AG04450 (cell line): ENCODE measurements at places on chromosomes 16 and 17.
A peak's percentile ranks its signal among the peaks of the same experiment; 100 is the strongest.

DNA sequence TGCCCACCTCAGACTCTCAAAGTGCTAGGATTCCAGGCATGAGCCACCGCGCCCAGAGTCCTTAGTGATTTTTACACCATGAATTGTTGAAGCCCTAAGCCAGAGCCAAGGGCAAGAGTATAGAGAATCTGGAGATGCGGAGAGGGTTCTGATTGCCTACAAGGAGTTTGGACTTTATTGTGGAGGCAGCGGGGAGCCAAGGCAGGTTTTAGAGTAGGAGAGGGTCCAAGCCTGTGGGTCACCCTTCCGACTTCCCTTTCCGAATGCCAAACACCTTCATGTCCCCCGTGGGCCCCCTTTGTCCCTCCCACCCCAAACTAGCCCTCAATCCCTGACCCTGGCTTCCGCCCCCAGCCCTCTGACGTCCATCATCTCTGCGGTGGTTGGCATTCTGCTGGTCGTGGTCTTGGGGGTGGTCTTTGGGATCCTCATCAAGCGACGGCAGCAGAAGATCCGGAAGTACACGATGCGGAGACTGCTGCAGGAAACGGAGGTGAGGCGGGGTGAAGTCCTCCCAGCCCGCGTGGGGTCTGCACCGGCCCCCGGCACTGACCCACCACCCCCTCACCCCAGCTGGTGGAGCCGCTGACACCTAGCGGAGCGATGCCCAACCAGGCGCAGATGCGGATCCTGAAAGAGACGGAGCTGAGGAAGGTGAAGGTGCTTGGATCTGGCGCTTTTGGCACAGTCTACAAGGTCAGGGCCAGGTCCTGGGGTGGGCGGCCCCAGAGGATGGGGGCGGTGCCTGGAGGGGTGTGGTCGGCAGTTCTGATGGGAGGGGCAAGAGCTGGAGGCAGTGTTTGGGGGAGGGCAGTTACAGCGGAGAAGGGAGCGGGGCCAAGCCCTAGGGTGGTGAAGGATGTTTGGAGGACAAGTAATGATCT is 7.1 kb downstream of the MIEN1 start:
- no peak for DNase-seq

DNA sequence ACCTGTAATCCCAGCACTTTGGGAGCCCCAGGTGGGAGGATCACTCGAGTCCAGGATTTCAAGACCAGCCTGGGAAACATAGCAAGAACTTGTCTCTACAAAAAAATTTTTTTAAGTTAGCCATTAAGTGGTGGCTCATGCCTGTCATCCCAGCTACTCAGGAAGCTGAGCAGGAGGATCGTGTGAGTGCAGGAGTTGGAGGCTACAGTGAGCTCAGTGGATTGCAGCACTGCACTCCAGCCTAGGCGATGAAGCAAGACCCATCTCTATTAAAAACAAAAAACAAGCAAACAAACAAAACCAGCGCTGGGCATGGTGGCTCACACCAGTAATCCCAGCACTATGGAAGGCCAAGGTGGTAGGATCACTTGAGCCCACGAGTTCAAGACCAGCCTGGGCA is 38.0 kb downstream of the HEATR3 start:
- DNase-seq: no peak

GRCh38 chr16:79601931-79602627 is 1.5 kb upstream of the MAF start:
- peak; percentile 24 for DNase-seq

GRCh38 chr16:30485818-30486436 is 13.4 kb downstream of the ITGAL start:
- DNase-seq: no peak

- DNase-seq: no peak
Observed at GRCh38 chr16:19710991-19711545, 7.0 kb downstream of the KNOP1 start.

DNA sequence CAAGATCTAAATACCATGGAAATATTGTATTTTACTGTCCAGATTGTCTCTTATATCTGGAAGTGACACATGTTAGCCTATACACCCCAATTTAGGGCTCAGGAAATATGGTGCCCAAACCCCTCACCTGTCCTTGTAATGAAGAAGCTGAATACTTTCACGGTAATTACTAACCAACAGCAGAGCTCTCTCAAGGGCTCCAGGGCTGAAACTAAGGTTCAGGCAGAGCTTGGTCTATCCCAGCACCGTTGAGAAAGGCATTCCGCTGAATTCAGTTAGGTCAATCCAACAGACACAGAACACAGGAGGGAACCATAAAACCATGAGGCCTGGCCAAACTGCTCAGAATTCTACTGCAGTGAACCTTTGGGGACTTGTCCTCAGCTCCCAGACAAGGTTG is 14.9 kb downstream of the MYO18A start:
- DNase-seq: no peak

DNA sequence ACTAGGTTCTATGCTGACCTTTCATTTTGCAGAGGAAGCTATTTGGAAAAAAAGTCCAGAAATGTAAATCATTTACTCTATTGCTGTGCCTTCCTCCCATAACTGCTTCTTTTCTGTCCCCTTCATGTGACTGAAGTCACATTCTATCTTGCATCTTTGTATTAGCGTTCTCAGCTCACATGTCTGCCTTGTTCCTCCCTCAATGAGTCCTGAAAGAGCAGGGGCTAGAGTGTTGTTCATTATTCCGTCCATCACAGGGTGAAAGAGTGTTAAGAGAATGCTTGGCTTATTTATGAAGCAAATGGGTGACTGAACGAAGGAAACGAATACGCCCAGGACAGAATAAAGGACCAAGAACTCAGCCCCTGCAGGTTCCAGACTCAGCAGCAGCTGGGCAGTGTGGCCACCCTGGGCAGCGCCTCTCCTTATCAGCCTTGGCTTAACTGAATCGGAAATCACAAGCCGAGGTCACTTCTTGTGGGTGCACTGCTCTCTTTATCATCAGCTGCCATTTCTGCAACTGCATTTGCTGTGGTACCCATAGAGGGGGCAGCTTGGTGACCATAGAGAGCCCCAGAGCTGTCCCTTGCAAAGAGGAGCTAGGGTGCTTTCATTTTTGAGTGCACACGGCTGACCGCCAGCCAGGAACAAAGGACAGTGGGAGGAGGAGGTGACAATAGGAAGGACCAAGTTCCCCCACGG is 1.8 kb upstream of the PIK3R6 start:
- DNase-seq: no peak

DNA sequence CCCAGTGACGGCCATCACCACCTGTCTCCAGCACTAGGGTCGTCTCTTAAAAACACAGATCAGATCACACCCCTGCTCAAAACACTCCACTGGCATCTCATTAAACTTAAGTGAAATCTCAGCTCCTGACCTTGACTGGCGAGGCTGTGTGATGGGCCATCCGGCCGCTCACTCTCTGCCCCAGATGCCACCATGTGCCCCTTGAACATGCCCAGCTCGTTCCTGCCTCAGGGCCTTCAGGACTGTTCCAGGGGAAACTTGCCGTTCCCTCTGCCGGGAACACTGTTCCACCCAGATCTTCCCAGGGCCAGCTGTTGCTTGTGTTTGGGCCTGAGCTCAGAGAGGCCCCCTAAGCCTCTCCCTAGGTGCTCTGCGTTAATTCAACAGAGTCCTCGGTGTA is 39.4 kb downstream of the RPH3AL start:
- DNase-seq: no peak

GRCh38 chr16:81813648-81814047 is 34.6 kb downstream of the PLCG2 start:
- no peak for DNase-seq

DNA sequence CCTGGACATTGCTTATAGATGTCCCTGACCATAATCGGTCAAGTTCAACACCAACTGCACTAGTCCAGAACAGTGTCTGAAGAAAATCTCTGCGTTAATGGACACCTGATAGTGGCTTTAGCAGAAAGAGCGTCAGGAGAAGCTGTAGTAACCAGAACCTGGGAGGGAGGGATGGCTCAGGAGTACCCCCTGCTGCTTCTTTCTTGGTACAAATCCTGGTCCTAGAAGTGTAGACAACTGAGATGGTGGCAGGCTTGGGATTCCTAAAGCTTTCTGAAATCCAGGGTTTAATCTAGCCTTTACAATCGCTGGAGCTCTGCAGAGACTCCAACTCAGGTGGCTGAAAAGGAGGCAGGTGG is 5.4 kb downstream of the MAP3K14 start:
- DNase-seq: no peak

DNA sequence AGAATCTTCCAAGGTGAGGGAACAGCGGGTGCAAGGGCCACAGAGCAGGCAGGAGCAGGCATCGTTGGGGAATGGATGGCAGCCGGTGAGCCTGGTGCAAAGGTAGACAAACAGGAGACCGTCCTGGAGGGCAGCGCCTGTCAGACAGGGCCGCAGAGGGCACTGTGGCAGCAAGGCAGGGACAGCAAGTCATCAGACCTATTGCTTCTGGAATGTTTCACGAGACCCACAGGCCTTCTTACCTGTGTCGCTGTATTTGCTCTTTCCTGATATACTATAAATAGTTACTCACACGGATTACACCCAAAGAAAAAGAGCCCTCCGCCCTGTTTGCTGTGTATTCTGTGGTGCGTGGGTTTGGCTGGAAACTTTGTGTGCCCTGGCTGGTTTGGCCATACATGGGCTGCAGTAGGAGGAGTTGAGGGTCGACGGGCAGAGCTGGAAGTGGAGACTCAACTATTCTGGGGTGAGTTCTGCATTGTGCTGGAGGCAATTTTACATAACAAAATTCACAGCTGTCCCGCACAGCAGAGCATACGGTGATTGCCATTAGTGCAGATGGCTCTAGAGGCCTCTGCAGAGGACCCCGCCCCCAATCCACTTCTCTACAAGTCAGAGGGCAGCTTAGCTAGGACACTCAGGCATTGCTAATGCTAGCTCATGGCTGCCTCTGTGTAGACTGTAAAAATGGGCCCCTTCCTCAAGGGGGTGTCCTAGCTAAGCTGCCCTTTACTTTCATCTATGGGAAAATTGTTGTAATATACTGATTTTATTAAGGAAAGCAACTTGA is 18.6 kb upstream of the POLR3E start:
- no peak for DNase-seq

DNA sequence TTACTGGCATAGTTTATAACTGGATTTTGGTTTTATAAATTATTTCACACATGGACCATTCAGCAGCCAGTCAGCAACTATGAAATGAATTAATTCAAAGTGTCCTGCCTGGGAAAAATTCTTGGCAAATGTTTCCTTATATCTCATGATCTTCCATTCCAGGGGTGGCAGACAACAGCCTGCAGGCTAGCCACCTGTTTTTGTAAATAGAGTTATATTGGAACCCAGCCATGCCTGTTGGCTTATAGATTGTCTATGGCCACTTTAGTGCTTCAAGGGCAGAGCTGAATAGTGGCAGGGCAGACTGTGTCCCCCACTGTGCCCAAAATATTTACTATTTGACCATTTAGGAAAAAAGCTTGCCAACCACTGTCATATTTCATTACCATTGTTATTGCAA is 613.7 kb downstream of the TMEM114 start:
- no peak for DNase-seq

GRCh38 chr16:3577302-3577752 is at the start of gene NLRC3:
Gene NLRC3, minus strand, starts transcription at chr16:3577403. Its CDS starts 12,367 bp downstream, at chr16:3565036.
- no peak for DNase-seq

DNA sequence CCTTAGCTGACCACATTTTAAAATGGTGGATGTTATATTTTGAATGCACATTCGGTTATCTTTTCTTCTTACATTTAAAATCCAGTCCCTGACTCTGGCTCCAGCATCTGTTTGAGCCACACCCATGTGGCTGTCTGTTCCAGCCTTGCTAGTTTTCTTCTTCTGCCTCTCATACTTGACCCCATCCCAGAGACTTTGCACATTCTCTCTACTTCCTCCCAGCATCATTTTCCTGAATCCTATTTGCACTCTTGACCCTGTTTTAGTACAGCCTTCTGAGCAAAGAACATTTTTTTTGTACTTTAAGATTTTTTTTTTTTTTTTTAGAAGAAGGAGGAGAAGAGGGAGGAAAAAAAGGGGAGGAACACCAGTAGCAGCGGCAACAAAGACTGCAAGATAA is 23.3 kb upstream of the MAF start:
- DNase-seq: no peak

- DNase-seq: no peak
Observed at GRCh38 chr16:11986521-11987057, 10.1 kb downstream of the SNX29 start.

GRCh38 chr16:87131996-87132345 is 185.2 kb downstream of the C16orf95 start:
- no peak for DNase-seq

- no peak for DNase-seq
Observed at GRCh38 chr17:5297245-5297644, 15.2 kb downstream of the RABEP1 start.

DNA sequence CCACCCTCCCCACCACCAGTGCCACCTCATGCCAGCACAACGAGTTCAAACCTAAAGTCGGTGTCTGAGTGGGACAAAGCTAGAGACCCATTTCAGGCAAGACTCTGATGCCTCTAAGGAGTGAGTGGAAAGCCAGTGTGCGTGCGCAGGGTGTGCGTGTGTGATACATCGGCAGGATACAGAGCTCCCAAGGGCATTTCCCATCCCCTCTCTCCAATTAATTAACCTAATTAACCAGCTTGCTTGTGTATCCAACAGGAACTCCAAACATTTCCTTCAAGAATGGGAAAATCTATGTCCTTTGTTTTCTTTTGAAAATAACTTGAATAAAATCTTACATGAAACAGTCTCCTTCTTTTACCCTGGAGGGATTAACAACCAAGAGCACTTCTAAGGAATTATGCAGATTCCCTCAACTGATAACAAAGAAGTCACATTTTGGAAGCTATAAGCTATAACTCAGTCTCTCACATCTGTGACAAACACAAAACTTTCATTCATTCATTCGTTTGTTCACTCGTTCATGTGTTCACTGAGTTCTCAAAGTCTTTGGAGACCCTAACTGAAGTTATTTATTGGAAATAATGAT is 9.9 kb downstream of the ATPAF2 start:
- DNase-seq: no peak

GRCh38 chr17:34398990-34399389 is 36.0 kb upstream of the CCL1 start:
- no peak for DNase-seq

DNA sequence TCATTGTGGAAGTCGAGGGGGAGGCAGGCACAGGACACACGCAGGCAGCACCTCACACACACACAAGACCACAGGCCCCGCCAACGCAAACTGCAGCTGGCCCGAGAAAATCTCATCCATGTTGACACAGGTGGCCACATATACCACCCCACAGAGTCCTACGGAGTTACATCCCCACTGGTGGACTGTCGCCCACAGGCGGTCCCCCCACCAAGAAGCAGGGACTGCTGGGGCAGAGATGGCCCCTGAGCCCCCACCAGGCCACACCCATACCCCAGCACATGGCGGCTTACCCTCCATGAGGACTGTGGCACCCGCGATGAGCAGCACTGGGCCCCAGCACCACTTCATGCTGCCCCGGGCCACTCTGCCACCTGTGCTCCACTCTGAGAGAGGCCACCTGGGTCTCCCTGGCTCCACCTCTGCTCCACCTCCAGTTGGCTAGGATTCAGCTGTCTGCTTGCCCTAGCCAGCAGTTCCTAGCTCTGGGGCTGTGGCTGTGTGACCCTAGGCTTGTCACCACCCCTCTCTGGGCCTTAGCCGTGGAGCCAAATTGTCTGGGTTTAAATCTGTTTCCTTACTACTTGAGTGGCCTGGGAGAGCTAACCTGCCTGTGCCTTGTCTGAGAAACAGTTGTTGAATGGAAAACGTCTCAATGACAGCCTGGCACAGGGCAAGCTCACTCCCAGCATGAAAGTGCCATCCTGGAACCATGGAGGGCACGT is at the start of gene PRSS53:
PRSS53 (minus strand) TSS at position 485 of the 725 bp plus-strand sequence; CDS start at position 351, 134 bp downstream.
- no peak for DNase-seq

GRCh38 chr16:19375561-19376158 is 42.0 kb upstream of the TMC5 start:
- DNase-seq: peak; percentile 18

- DNase-seq: no peak
Observed at GRCh38 chr16:57624806-57625500, 3.5 kb upstream of the ADGRG1 start.

GRCh38 chr16:75377729-75378386 is 55.4 kb downstream of the CFDP1 start:
- DNase-seq: peak; percentile 63
